Adrenal gland (tissue), 19 donors: ENCODE measurements at places on chromosomes 1 and 21. TPM values are rescaled to one million over a fixed set of nuclear protein-coding genes. Genes with fewer than 3 reads are reported as not detected.

INAVA gene
- total RNA-seq: not detected

HTR6 gene
- not detected for total RNA-seq

CRP gene
- not detected for total RNA-seq

SYCP1 gene
- not detected for total RNA-seq

LMO4 gene
- total RNA-seq: 10.3 TPM

CAMK1G gene
- 0.94 TPM for total RNA-seq

LRRC71 gene
- total RNA-seq: 0.11 TPM

TCHHL1 gene
- not detected for total RNA-seq

CD52 gene
- 4.5 TPM for total RNA-seq

DNA sequence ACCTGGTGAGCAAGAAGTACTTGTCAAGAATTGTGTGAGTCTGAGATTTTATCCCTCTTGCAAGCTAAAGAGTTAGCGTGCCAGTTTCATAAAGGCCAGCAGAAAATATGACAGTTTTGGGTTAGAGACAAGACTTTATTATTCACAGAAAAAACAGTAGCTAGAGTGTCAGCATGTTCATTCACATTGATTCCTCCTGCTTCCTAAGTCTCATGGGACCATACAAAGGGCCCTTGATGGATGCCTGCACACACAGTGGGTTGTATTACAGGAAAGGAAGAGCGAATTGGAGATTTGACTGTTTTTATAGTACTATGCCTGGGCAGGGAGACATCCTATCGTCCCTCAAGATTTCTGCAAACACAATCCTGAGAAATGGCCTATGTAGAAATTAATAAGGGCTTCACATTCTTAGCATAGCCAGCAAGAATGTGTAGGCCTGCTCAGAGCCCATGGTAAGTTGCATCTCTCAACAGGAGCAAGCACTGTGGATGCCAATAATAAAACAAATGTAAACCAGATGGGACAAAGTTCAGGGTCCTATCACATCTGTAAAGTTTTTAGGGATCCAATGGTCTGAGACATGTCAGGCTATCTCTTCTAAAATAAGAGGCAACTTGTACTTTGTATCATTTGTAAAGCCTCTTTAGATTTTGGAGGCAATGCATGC, 4.0 kb upstream of the ASPM start:
- H3K36me3 ChIP-seq: no peaks in the 10 kb centered on the region
- H3K4me1 ChIP-seq: no peaks in the 10 kb centered on the region
- H3K27ac ChIP-seq: no peak overlapping the region
- DNase-seq: no peak
- H3K27me3 ChIP-seq: peaks cover 3% of the 10 kb centered on the region

- H3K27ac ChIP-seq: peak overlapping the region; percentile 88
- no peaks in the 10 kb centered on the region for H3K27me3 ChIP-seq
- no peak for DNase-seq
- no peaks in the 10 kb centered on the region for H3K36me3 ChIP-seq
- H3K4me1 ChIP-seq: peaks cover 33% of the 10 kb centered on the region
These were observed 3.4 kb upstream of the ECE1 start for GRCh38 chr1:21293537-21294265.

GRCh38 chr1:30302858-30303257, 420.5 kb downstream of the MATN1 start:
- H3K4me1 ChIP-seq: no peaks in the 10 kb centered on the region
- H3K36me3 ChIP-seq: no peaks in the 10 kb centered on the region
- DNase-seq: no peak
- no peaks in the 10 kb centered on the region for H3K27me3 ChIP-seq
- no peak overlapping the region for H3K4me3 ChIP-seq

GRCh38 chr1:160489513-160490261, 33.4 kb downstream of the SLAMF6 start:
- no peak overlapping the region for H3K4me3 ChIP-seq
- no peaks in the 10 kb centered on the region for H3K27me3 ChIP-seq
- no peaks in the 10 kb centered on the region for H3K36me3 ChIP-seq
- H3K27ac ChIP-seq: no peak overlapping the region
- H3K4me1 ChIP-seq: no peaks in the 10 kb centered on the region
- DNase-seq: no peak

DNA sequence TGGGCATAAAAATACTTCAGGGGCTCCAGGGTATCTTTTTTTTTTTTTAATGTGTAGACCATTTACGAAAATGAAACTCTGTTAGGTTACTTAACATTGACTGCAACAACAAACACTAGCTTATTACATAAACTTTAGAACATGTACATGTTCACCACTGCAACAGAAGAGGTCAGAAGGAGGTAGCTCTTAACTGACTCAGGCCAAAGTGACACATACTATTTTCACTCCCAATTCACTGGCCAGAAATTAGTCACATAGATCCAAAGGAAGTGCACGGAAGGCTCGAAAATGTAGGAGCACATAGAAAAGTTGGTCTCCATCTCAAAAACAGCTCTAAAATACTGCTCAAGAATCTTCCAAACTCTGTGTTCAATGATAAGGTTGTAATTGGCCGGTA, 107.2 kb downstream of the AKT3 start:
- no peak overlapping the region for H3K27ac ChIP-seq
- no peak for DNase-seq
- H3K4me1 ChIP-seq: no peaks in the 10 kb centered on the region
- no peak overlapping the region for H3K4me3 ChIP-seq
- no peaks in the 10 kb centered on the region for H3K27me3 ChIP-seq

DNA sequence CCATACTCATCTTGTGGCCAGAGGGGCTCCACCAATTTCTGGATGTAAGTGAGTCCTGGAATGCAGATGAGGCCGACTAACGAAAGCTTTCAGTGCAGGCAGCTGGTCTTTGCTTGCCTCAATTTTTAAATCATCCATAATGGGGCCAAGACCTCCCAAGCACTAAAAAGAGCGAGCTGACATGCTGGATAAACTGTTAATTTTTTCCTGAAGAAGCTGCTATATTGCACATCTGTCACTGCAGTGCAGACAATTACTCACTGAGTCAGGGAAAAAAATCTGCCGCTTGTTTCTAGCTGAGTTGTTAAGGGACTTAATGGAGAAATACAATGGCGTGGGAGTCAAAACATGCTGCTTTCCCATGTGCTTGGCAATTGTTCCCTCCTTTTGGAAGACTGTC, 205.5 kb downstream of the GPATCH2 start:
- DNase-seq: no peak
- H3K27ac ChIP-seq: no peak overlapping the region
- no peaks in the 10 kb centered on the region for H3K36me3 ChIP-seq
- H3K4me3 ChIP-seq: no peak overlapping the region

- no peaks in the 10 kb centered on the region for H3K27me3 ChIP-seq
- no peak for DNase-seq
- H3K4me1 ChIP-seq: peaks cover 3% of the 10 kb centered on the region
These were observed 62.7 kb downstream of the PLPP3 start for GRCh38 chr1:56516539-56517252.

DNA sequence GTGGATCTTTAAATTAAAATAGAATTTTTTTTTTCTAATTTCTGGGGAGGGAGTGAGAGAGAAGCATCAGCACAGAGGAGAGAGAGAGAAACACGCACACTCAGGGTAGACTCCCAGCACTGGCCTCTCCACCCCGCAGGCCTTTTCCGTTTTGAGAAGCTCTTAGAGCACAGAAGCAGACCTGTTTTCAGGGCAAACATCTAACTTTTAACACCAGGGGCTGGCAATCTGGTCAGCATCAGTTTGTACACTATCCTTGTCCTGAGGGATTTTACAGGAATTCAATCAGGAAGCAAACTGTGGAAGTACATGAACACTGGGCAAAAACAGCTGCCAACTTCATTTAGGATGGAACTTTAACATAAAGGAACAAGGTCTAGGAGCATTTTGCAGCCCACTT, 117.9 kb upstream of the ESRRG start:
- H3K27me3 ChIP-seq: no peaks in the 10 kb centered on the region
- no peak overlapping the region for H3K4me3 ChIP-seq
- no peak for DNase-seq
- H3K36me3 ChIP-seq: no peaks in the 10 kb centered on the region
- H3K27ac ChIP-seq: no peak overlapping the region

DNA sequence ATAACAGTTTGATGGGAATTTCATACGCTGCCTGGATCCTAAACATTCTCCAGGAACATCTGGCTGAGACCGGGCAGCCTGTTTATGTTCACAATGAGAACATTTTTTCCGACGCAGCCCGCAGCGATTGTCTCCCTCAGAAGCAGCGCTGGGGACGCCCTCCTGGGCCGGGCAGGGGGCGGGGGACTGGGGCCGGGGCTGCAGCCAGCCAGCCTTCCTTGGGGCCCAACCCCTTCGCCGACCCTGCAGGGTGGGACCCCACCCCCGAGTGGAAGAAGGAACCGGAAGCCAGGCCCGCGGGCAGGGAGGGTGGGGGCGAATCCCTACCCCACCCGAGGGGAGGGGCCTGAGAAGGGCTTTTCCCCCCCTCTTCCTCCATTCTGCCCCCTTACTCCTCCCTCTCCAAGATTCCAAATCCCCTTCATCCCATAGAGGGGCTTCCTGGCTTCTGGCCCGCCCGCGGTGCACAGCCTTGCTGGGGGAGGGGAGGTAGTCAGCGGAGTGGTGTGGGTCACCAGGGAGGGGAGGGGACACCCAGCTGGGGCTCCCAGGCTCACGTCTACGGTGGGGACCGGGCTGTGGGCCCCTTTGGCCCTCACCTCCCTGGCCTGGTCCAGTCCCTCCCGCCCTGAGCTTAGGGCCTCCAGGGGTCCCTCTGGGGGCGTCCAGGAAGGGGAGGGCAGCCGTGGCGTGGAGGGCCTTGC, 60.6 kb downstream of the WNT9A start:
- peak overlapping the region; percentile 60 for H3K4me3 ChIP-seq
- H3K36me3 ChIP-seq: no peaks in the 10 kb centered on the region
- peak overlapping the region; percentile 64 for H3K27ac ChIP-seq
- DNase-seq: peak; percentile 55
- H3K27me3 ChIP-seq: peaks cover 6% of the 10 kb centered on the region

GRCh38 chr1:153459655-153460054, 796 bp downstream of the S100A7 start:
- no peak overlapping the region for H3K27ac ChIP-seq
- no peaks in the 10 kb centered on the region for H3K4me1 ChIP-seq
- no peaks in the 10 kb centered on the region for H3K27me3 ChIP-seq
- H3K36me3 ChIP-seq: no peaks in the 10 kb centered on the region
- no peak overlapping the region for H3K4me3 ChIP-seq
- DNase-seq: no peak

GRCh38 chr1:169149555-169150286, 43.2 kb downstream of the ATP1B1 start:
- no peaks in the 10 kb centered on the region for H3K4me1 ChIP-seq
- no peak overlapping the region for H3K27ac ChIP-seq

- DNase-seq: no peak
- no peak overlapping the region for H3K4me3 ChIP-seq
- H3K27me3 ChIP-seq: no peaks in the 10 kb centered on the region
These were observed 534.4 kb upstream of the CXADR start for GRCh38 chr21:16978309-16978895.

DNA sequence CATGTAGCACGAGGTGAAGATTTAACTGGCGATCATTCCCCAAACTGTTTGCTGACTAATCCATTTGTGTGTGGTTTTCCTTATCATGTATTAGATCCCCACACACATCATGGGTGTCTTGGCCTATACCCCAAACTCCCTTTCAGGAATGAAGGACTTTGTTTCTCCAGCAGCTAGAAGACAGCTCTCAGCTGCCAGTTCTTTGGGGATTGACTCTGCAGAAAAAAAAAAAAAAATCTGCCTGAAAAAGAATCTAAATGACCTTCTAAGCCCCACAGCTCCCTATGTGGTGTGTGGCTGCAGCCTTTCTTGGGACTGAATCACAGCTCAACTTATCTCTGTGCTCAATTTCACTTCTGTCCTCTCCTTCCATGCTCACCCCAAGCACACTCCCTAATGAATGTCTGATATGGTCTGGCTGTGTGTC, 256.3 kb upstream of the DUSP10 start:
- H3K4me3 ChIP-seq: no peak overlapping the region
- no peaks in the 10 kb centered on the region for H3K4me1 ChIP-seq
- no peaks in the 10 kb centered on the region for H3K27me3 ChIP-seq
- H3K27ac ChIP-seq: no peak overlapping the region

GRCh38 chr1:22121421-22121911, 21.4 kb downstream of the WNT4 start:
- H3K27ac ChIP-seq: no peak overlapping the region
- H3K4me1 ChIP-seq: no peaks in the 10 kb centered on the region
- DNase-seq: no peak
- no peak overlapping the region for H3K4me3 ChIP-seq
- H3K27me3 ChIP-seq: no peaks in the 10 kb centered on the region

DNA sequence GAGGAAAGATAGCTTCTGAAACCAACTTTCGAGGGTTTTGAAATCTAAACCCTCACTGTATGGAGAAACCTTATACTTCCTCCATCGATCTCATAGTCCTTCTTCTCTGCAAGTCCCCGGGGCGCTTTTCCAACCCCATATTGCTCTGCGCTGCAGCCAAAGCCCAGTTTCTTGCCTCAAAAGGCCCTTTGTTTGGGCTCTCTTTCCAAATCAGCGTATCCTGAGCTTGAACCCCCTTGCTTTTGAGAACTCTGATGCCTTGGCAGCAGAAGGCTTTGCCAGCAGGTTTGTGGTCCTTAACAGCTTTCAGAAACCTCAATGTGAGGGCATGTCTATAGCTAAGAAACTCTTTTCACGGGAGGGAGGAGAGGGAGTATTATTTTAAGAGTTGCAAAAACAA, 21.6 kb downstream of the PLPP3 start:
- peaks cover 17% of the 10 kb centered on the region for H3K4me1 ChIP-seq
- H3K27ac ChIP-seq: no peak overlapping the region
- no peaks in the 10 kb centered on the region for H3K36me3 ChIP-seq
- no peak for DNase-seq
- no peaks in the 10 kb centered on the region for H3K27me3 ChIP-seq
- H3K4me3 ChIP-seq: no peak overlapping the region

DNA sequence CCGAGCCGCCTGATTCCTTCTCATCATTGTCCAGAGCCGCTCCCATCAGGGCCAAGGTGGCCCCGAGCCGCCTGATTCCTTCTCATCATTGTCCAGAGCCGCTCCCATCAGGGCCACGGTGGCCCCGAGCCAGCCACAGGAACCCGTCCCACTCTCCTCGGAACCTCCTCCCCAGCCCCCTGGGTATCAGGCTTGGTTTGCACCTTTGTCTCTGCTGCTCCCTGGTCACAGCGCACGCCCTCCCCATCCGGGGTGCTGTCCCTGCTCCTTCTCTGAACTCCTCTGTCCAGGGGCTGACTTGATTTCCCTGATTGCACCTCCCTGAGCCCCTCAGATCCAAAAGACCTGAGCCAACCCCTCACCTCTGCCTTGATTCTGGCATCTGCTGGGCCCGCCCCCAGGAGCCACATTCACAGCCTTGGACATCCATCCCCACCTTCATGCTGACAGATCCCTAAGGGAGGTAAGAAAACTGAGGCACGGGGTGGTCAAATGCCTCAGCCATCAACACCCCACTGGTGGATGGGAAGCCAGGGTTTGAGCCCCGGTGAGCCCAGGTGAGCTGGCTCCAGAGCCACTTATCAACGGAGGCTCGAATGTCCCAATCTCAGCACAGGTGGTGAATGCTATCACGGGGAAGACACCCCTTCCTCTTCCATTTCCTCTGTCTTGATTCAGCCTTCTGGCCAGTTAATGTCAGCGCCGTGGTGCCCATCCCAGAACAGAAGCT, 25.6 kb upstream of the COL18A1 start:
- no peak for DNase-seq
- no peaks in the 10 kb centered on the region for H3K27me3 ChIP-seq
- no peaks in the 10 kb centered on the region for H3K36me3 ChIP-seq
- H3K27ac ChIP-seq: no peak overlapping the region
- H3K4me1 ChIP-seq: no peaks in the 10 kb centered on the region

- H3K4me3 ChIP-seq: no peak overlapping the region
- no peak for DNase-seq
- no peak overlapping the region for H3K27ac ChIP-seq
These were observed 107.2 kb upstream of the WNT4 start for GRCh38 chr1:22249928-22250680.
